ENCODE measurements at places on chromosomes 7 and 10. TPM values are rescaled to one million over a fixed set of nuclear protein-coding genes. Genes with fewer than 3 reads are reported as not detected.

GRCh38 chr10:126448091-126448490 lies 59.8 kb upstream of the ADAM12 start:
- no peak for DNase-seq

DNA sequence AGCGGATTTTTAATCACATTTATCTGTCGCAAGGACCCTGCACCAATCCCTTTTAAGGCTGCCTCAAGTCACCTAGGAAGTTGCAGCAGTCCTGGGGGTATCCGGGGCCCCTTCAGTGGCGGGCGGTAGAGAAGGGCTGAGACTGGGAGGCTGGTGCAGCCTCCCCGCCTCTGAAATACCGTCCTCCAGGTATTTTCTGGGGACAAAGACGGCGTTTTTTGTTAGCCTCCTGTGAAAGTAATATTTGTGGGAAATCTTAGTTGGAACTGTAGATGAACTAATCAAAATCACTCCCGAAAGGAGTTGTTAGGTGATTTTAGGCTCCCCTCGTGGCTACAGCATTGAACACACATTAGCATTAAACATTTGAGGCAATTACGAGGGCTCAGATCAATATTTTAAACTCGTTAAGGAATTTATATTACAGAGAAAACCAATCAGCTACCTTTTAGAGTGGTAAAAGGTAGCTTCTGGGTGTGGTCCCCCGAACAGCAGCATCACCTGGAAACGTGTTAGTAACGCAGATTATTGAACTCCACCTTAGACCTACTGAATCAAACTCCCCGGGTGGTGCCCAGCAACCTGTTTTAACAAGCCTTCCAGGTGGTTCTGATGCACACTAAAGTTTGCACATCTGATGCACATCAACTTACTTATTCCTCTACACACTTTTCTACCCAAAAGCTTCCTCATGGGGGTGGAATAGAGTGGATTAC lies 530 bp upstream of the ANXA7 start:
- no peak for DNase-seq

Gene EZH2
- 1.2 TPM for total RNA-seq

GRCh38 chr10:42888504-42889095 lies 106.0 kb downstream of the BMS1 start:
- no peak for DNase-seq

Gene MTURN
- total RNA-seq, result 102 TPM

GRCh38 chr7:113285411-113285810 lies 167.1 kb upstream of the SMIM30 start:
- DNase-seq, result no peak

DNA sequence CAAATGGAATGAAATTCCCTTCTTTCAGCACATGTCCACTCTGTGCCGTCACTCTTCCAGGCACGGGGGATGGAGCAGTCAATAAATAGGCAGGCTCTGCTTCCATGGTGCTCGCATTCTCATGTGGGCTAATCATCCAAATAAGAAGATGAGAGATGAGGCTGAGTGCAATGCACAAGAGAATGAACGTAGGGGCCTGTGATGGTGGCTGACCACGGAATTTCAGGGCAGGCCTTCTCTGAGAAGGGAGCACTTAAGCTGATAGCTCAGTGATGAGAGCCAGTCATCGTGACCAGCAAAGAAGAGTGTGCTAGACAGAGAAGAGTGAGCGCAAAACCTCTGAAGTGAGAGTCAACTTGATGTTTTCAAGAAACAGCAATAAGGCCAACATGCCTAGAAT lies 47.9 kb downstream of the TAF3 start:
- DNase-seq, result no peak
